ENCODE measurements at places on chromosomes 13 and 19. TPM values are rescaled to one million over a fixed set of nuclear protein-coding genes. Genes with fewer than 3 reads are reported as not detected.

The C13orf42 gene
- not detected for total RNA-seq

DNA sequence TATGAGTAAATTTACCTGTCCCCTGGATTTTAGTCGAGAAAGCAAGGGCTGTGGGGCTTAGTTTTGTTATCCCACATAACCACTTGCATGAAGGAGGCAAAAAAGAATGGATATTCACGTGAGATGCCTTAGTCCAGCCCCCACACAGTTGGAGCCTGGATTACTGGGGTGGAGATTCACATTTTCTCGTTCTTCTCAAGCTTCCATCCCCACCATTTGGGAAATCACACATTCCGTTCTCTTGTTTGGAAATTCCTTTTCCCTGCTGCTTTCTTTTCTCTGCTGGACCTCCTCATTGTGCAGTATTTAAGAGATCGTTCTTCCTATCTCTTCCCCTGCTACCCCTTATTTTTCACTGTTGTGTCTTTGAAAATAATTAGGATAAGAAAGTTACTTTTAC lies 45.1 kb upstream of the FARP1 start:
- DNase-seq, result no peak

DNA sequence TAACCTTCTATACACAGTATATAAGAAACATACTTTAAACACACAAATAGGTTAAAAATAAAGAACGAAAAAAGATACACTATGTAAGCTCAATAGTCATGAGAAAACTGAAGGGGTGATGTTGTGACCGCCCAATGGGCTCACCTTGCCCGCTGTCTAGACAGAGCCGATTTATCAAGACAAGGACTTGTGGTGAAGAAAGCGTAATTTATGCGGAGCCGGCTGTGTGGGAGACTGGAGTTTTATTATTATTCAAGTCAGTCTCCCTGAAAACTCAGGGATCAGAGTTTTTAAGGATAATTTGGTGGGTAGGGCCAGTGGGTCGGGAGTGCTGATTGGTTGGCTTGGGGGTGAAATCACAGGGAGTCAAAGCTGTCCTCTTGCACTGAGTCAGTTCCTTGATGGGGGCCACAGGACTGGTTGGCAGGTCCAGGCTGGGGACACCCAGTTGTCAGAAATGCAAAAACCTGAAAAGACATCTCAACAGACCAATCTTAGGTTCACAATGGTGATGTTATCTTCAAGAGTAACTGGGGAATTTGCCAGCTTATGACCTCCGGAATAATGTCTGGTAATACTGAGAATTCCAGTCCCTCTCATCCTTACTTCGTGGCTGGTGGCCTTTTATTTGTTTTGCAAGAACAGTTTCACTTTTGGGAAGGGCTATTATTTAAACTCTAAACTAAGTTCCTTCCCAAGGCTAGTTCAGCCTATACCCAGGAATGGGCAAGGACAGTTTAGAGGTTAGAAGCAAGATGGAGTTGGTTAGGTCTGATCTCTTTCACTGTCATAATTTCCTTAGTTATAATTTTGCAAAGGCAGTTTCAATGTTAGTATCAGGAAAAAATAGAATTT lies 96.6 kb downstream of the UBL3 start:
- no peak for DNase-seq

DNA sequence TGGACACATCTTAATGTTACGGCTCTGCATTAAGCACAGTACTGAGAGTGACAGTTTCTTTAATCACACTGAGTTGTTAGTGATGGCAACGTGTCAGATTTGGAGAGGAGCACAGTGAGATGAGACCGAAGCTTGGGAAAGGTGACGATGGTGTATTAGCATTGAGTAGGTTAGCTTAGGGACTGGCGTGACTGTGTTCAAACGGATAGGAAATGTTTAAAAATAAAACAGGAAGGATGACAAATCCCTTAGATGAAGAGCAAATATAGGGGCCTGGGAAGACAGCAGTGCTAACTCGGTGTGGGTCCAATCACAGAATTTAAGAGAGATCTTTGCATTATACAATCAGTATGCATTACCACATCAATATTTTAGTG lies 384.3 kb downstream of the HS6ST3 start:
- no peak for DNase-seq

GRCh38 chr13:112905619-112905989 lies 63.4 kb upstream of the MCF2L start:
- no peak for DNase-seq

GRCh38 chr19:49581007-49581508 lies at the start of gene PRRG2:
TSS of gene PRRG2 (plus strand) at chr19:49581316. CDS start at chr19:49583220, 1,904 bp downstream.
- no peak for DNase-seq

- peak; percentile 93 for DNase-seq
Measured at GRCh38 chr13:32315238-32316027, at the start of the genes BRCA2 and ZAR1L. TSS of gene BRCA2 (plus strand) at chr13:32315508. CDS start at chr13:32316461, 953 bp downstream. TSS of gene ZAR1L (minus strand) at chr13:32315363. CDS start at chr13:32311925, 3,438 bp downstream.

DNA sequence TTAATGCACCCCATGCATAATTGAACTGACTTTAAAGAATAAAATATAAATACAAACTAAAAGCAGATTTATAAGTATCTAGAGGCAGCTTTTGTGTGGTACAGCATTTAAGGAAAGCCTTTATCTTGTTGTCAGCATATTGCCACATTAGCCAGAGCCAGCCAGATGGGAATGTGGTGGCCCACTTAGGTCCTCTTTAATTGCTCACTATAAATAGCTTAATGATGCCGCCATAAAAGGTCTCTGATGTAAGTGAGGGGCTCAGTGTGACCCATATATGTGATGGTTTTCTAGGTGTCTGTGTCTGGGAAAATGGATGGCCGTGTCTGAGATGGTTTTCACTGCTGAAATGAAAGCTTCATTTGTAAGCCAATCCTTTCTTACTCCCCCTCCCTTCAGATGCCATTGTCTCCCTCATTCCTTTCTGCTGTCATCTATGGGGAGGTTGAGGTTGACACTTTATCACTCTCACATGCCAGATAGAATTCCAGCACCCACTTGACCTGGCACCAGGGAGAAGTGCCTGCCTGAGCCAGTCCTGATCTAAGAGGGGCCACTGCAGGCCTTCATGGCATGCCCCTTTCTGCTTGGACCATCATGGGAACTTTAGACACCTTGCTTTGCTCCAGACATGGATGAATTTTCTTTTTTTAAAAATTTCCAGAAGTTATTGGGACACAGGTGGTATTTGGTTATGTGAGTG lies 135.3 kb downstream of the MTUS2 start:
- DNase-seq, result no peak
